ENCODE measurements at places on chromosomes 2 and 18.

DNA sequence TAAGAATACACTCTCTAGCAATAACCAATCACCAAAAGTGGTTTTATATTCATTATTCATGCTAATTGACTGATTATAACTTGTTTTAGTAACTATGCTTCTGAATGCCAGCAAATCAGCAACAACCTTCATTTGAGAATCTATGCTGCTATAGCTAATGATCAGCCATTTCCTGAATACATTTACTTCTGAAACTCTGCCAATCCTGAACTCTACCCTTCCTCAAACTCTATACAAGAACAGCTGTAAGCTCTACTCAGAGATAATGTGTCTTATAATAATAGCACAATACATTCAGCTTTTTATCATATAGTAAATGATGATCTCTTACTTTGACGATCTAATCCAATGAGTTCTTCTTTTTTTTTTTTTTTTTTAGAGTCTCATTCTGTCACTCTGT lies 85.7 kb upstream of the EPAS1 start:
- no peak for DNase-seq

DNA sequence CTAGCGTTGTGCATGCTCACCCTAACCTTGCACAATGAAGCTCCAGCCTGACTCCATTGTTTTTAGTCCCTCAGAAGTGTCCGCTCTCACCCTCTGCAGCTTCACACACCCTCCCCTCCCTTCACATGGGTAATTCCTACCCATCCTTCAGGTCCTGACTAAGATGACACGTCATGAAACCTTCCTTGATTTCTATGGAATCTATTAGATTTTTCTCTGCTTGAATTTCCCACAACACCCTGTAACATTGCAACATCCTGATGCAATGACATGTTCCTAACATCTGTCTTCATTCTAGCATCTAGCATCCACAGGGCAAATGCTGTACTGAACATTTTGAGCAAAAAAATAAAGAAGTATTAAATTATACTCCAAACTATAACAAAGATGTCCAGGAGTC lies 77.0 kb upstream of the PID1 start:
- DNase-seq: no peak

DNA sequence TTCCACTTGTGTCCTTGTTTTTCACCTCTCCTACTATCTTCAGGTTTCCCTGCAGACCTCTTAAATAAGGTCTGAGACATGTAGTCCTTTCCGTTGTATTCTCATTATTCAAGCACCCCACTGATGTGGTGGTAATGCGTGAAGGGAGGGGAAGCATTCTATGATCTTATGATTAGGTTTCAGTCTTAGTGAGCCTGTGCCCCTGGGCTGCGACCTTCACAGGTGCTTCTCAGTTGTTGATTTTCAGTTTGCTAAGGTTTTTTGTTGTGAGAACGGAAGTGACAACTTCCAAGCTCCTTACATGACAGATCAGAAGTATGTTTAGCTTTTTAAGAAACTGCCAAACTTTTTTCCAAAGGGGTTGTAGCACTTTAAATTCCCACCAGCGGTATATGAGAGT lies 41.3 kb downstream of the VPS54 start:
- DNase-seq: no peak

- no peak for DNase-seq
Measured at GRCh38 chr2:79085382-79085781, 2.4 kb downstream of the REG1B start.

DNA sequence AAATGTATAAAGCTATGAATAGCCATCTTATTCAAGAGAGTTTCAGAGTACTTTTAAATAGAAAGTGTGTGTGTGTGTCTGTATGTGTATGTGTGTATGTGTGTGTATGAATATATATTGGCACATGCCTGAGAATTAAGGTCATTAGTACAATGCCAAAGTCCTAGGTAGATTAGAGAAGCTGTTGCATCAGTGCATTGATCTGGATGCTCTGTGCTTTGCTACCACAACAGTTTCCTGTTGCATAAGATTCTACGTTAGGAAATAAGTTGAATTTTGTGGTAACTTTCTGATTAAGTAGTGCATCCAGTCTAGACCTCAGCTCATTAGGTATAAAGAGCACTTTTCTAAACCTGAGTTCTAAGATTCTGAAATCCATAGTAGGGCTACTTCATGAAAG lies 1102.8 kb upstream of the KLHL29 start:
- DNase-seq: no peak

Measured in HAP-1 (cell line).